ENCODE measurements at places on chromosomes 5 and 9.

DNA sequence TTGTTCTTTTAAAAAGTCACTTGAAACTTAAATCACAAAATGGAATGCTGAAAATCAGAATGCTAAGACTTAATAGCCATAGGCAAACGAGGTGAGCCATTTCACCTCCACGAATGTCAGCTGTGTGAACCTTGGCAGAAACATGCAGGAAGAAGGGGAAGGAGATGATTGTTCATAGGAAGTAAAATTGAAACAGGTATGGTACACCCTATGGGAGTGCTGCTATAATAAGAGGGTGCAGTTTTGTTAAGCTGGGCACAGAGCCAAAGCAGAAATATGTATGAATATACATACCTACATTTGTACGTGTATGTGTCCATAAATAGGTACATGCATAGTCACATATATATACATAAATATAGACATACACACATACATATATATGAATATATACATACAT is 51.0 kb upstream of the SPINK5 start:
- no peak for DNase-seq

- no peak for DNase-seq
These were observed 1.1 kb downstream of the MAPKAP1 start for GRCh38 chr9:125705893-125706292.

DNA sequence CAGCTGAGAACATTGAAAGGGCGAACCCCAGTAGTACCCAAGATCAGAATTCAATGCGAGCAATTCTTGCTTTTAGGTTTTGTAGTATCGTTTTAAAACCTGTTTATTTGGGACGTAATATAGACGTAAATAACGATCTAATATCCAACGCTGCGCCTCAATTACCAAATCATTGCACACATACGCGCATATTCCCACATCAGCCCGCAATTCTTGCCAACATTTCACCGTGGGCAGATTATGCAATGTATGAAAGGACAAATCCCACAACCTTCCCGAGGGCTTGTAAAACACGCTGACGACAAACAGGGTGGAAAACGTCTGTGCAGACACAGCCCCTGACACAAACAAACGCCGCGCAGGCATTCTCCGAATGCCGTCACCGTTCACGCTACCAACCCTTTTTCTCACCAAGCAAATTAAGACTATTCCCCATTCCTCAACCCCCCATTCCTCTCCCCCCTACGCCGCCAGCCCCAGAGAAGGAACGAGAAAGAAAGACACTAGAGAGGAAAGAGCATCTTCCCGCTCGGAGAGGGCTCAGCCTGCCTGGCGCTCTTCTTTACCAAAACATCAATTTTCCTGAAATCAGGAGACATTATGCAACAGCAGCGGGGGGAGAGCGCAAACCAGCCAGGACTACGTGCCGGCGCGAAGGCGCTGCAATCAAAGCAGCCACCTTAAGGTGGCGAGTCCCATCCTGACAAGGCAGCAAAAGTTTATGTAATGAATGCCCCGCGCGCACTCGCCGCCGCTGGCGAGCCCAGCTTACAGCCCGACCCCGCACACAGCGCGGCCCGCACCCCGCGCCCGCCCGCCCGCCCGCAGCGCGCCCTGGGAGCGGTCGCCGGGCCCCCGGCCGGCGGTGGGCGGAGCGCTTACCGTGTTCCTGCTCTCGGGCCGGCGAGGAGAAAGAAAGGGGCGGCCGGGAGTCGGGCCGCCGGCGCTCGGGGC is 597 bp downstream of the NFIL3 start:
- DNase-seq: no peak

DNA sequence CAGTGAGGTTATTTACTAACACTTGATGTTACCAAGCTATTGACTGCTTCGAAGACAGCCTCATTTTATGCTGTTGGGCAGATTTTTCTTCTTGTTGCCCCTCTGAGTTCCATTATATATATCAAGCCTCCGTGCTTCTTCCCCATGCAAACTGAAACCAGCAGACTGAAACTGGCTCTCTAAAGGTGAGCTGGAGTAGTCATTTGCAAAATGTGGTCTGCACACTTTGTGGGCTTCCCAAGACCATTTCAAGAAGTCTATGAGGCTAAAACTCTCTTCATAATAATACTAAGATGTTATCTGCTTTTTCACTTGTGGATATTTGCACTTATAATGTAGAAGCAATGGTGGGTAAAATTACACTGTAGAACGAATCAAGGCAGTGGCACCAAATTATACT is 13.9 kb downstream of the SLC36A1 start:
- no peak for DNase-seq

DNA sequence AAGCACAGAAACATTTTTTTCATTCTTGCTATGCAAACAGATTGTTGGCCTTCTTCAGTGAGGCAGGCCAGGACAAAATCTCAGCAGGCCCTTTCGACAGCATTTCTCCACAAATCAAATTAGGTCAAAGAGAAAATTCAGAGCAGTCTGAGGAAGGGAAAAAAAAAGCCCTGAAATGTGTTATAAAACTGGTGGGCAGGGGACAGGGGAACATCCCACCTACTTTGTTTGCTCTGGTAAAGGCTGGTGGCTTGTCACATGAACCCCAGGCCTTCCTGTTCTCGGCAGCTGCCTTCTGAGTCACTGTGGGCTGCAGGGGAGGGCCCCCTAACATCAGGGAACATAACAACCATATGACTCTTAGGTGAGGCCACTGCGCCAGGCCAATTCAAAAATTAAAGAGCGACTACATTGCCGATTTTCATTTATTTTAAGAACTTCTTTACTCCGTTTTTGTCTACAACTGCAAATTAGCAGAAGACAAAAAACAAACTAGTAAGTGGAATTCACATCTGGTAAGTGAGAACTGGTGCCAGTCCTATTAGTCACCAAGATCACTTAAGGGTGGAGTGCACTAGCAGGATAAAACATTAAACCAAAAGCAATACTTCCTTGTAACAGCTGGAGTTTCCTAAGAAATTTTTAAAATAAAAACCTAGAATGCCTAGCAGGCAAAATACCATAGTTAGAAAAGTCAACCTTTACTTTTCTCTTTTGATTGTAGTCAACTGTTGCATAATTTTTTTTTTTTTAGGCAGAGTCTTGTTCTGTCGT is 46.2 kb upstream of the DENND4C start:
- no peak for DNase-seq

DNA sequence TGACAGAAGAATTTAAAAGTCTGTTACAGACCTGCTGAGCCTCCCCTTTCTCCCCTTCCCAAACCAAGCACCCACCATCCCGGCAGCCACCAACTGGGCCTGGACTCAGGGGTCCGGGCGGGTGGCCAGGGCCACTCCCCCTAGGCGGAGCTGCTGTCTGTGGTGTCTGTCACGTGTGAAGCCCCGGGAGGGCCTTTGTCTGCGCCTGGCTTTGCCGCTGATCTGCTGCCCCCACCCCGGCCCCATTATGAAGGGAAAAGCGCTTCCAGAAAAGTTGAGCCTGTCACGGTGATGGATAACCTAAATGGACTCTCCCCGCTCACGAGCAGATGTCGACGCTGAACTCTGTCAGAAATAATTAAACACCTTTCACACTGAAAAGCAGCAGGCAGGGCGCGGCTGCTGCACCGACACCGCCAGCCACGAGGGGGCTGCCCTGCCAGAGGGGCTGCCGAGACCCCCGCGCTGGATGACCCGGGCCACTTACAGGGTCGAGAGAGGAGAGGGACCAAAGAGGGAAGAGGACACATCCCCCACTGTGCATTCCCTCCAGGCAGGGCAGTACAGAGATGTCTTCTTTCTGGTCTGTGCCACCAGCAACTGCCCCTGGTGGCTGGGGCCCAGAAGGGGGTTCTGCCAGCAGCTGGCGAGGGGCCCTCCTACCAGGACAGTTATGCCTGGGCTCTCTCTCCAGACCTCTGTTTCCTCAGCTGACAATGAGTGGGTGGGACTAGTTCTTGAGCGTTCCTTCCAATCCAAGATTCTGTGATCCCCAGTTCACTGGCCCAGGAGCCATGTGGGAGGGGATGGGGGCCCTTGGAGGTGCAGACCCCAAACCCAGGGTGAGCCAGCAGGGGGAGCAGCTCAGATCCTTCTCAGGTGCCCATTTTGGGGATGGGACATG is 36.0 kb upstream of the BARHL1 start:
- DNase-seq: peak; percentile 84

DNA sequence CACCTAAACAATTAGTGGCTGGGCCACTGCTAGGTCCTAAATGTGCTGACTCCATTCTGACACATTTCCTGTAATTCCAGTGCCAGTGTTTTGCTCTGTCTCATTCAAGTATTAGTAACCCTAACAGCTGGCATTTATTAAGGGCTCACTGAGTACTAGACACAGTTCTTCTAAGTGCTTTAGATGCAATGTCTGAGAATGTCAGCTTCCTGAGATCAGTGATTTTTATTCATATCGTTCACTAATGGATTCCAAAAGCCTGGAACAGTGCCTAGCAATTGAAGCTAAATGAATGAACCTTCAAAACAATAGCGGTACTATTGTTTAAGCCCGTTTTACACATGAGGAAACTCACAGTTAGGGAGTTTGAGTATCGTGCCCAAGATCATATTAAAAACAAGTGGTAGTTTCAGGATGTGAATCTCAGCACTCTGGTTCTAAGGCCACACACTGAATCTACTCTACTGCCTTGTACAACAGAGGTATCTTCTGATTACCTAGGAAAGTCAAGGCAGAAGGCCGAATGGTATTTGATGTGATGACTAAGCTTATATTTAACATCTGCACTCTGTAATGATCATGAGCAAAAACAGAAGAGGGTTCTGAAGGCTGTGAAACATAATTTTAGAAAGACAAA is 304.0 kb downstream of the PJA2 start:
- DNase-seq: no peak

Measured in NCI-H1417 treated with DMSO at 0.1 percent for 48 hours (cell line).